ENCODE measurements at places on chromosomes 11 and 22.
A peak's percentile ranks its signal among the peaks of the same experiment; 100 is the strongest.

DNA sequence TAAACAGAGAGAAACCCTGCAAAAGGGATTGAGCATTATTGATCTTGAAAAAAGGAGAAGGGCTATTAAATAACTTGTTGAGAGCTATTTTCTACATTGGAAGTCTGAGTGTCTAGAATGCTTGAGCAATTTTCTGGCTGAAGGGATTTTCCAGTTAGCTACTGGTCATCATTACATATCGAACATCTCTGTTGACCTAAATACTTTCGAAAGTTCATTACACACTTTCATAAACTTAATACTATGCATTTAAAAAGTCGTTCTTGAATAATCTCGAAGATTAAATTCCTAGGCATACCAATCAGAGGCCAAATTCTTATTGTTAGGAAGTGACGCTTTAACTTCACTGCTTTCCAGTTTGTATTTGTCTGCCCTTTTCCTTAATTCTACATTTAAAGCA is 13.7 kb downstream of the ETS1 start:
- DNase-seq: no peak

DNA sequence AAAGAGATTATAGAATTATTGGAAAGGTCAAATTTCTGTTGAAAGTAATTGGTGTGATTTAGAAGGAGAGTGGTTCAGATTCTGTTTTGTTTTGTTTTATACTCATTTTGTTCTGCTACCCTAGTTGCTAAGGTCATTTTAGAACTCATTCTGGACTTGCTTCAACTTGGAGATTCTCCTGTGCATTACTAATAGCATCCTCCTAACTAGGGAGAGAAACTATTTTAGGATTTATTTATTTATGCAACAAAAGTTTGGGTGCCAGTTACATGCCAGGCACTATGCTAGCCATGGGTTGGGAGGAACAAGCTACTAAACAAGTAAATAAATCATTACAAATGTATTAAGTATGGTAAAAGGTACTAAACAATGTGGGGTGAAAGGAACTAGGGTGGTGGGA is 84.0 kb downstream of the YAP1 start:
- DNase-seq: no peak

DNA sequence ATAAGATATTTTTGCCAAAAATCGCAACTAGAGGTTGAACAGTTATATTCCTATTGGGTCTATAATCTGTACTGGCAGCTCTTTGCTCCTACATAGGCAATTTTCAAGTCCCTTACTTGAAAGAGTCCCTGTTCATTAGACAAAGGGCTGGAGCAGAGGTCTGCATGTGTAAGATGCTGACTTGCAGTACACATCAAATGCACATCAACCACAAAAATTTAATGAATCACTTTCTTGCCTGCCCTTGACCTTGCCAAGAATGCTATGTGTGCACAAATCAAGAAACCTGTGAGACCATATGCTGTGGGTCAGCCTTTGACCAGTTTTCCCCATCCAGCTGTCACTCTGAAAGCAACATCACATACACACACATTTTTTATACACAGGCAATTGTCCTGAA is 661.5 kb downstream of the LRRC4C start:
- DNase-seq: no peak

DNA sequence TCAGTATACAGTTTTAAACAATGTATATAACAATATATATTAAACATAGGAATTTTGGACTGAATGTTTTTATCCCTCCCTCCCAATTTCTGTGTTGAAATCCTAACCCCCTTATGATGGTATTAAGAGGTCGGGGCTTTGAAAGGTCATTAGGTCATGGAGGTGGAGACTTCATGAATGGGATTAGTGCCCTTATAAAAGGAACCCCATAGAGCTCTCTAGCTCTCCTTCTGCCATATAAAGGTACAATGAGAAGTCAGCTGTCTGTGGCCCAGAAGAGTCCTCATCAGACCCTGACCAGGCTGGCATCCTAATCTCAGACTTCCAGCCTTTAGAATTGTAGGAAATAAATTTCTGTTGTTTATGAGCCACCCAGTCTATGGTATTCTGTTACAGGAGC is 6.5 kb downstream of the NNMT start:
- no peak for DNase-seq

GRCh38 chr22:49828599-49828965 is 909 bp upstream of the BRD1 start:
- no peak for DNase-seq

DNA sequence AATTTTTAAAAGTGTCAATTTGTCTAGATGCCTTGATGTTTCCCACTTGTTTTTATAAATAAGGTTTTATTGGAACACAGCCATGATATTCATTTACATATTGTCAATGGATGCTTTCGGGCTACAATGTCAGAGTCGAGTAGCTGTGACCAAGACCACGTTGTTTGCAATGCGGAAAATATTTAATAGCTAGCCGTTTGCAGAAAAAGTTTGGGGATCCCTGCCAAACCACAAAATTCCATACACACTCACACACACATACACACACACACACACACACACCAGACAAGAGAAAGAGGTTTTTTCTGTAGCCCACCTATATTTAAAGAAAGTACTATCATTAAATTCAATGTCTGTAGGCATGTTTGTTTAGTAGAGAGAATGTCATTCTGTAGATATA is 58.3 kb downstream of the TYR start:
- DNase-seq: no peak

GRCh38 chr11:128513915-128514681 is 73.3 kb downstream of the ETS1 start:
- no peak for DNase-seq

- no peak for DNase-seq
Measured at GRCh38 chr22:23847310-23847920, 8.6 kb upstream of the DERL3 start.

GRCh38 chr11:30197869-30198268 is 32.9 kb upstream of the FSHB start:
- DNase-seq: no peak

DNA sequence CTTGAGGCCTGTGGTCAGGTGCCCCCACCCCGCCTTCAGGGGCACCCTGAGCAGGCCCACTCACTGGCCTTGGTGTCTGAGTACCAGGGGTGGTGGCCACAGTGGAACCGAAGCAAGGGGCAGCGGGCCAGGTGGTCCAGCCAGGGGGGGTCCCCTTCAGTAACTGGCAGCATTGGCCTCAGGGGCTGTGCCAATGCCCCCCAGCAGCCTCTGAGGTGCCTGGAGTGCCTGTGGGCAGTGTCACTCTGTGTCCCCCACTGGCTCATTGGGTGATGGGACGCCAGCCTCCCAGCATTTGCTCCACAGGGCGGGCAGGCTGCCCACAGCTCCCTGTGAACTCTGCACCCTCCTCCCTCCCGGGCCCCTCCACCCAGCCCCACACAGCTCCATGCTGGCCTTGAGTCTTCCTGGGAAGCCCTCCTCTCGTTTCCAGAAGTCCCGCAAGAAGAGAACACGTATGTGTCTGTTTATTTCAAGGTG is 29.5 kb upstream of the CARS1 start:
- DNase-seq: no peak

DNA sequence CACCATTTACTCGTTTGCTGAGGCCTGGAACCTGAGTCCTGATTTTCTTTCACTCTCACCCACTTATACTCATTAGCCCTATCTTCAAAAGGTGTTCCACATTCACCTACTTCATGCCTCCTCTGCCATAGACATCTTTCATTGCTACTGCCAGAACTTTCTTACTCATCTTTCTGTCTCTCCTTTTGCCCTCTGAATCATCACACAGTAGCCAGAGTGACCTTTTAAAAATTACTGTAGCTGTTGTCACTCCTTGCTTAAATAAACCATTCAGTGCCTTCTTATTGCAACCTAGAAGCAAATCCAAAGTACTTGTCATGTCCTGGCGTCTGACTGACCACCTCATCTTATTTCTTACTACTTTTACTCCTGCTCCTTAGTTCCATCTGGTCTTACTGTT is 38.2 kb downstream of the ATXN10 start:
- DNase-seq: no peak

- DNase-seq: no peak
Measured at GRCh38 chr22:42711895-42712837, 8.5 kb downstream of the A4GALT start.

DNA sequence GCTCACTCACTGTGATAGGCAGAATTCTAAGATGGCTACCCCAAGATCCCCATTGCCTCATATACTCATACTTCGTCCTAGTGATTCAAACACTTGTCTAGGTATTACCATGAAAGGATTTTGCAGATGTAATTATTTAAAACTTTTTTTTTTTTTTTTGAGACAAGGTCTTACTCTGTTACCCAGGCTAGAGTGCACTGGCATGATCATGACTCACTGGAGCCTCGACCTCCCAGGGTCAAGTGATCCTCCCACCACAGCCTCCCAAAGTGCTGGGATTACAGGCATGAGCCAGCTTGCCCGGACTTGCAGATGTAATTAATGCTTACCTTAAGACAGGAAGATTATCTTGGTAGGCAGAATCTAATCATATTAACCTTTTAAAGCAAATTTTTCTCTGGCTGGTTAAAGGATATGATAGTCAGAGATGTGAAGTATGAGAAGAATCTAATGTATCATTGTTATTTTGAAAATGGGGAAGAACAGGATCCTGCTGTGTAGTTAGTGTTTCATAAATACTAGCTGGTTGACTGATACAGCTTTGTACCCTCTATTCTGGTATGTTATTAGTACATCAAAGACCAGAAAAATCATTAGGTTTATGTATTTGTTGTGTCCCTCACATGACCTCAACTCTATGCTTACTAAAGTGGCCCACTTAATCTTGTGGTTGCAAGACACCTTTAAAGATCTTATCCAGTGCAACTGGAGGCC is 35.5 kb downstream of the C2CD3 start:
- DNase-seq: no peak

- no peak for DNase-seq
Measured at GRCh38 chr11:12565406-12565805, 108.8 kb upstream of the TEAD1 start.

DNA sequence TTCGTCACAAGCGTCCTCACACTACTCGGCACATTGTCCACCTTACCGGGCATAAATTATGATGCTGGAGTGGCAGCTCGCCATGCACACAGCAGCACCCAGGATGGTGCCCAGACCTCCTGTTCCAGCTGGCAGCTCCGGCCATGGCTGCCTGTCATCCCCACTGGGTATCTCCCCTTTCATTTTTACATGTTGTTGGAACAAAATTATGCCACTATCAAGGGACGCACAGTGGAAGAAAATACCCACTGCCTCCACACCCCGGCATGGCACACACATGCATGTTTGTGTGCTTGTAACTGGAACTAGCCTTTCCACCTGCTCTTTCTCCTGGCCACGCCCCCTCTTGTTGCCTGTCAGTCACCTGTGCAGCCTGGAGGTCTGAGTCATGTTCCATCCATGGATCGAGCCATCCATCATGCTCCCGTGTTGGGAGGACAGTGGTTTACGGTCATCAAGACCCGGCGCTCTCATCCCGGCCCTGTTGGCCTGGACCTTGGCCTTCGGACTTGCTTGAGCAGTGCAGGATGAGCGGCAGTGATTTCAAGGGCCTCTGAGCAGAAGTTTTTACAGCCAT is 1069.6 kb downstream of the BRD1 start:
- DNase-seq: peak; percentile 7

DNA sequence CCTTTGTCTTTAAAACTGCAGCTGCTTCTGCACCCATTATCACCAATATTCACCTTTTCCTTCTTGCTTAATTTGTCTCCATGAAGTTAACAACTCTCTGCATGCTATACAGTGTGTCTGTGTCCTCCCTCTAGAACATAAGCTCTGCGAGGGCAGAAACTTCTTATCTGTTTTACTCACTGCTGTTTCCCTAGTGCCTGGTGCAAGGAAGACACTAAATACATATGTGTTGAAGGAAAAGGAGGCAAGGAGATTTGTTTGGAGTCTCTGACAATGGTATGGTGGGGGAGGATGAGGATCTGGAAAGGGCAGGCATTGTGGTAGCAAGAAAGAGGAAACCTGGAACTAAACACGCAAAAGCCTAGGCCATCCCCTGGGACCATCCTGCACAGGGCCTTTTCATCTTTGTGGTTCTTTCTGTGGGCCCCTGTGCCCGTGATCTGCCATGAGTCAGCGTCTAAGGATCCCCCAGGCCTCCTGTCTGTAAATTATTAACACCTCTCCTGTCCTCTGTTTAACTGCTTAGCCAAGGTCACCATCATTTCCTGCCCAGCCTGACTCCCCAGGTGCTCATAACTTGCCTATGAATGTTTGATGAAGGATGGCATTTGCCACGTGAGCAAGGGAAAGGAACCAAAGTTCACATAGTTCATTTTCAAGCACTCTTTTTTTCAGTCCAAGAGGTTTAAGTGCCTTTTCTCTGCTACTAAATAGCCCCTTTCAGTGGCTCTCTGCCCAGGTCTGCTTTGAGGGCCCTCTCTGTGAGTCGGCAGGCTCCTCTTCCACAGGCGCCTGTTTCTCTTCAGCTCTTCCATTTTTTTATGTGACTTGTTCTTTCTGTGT is 131.1 kb downstream of the RASSF10 start:
- no peak for DNase-seq

GRCh38 chr11:14388352-14388751 is 29.4 kb upstream of the RRAS2 start:
- DNase-seq: no peak

- DNase-seq: no peak
Measured at GRCh38 chr11:119377112-119377901, 4.2 kb downstream of the USP2 start.

GRCh38 chr11:69863544-69864200 is 44.5 kb upstream of the FGF3 start:
- no peak for DNase-seq

DNA sequence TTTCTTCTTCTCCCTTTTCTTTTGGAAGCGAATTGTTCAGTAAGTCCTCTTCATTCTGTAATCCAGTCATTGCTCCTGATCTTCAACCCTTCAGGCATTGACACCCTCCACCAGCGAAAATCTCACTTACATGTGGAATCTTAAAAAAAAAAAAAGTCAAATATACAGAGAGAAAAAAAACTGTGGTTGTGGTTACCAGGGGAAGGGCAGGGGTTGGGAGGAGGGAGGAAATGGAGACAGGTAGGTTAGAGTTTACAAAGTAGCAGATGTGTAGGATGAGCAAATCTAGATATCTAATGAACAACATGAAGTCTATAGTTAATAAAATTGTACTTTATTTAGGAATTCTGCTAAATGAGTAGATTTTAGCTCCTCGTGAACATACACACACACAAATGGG is 17.7 kb upstream of the TMEM123 start:
- no peak for DNase-seq

- DNase-seq: no peak
Measured at GRCh38 chr11:97982512-97982911, 1038.2 kb upstream of the CNTN5 start.

GRCh38 chr11:28488336-28488735 is 380.1 kb downstream of the METTL15 start:
- DNase-seq: no peak

DNA sequence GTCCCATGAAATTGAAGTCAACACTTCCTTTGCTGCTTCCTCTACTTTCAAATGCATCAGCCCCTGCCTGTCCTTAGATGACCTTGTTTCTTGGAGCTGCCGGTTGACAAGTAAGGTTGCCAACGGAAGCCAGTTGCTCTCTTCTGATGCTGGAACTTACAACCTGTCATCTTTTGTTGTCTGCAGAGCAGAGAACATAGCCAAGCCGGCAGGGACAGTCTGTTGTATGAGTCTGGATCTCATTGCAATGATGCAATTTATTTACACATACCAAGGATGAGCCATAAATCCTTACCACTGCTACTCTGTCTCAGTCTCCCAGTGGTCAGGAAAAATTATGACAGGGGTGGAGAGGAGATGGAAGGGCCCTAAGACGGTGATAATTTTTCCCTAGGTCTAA is 151.4 kb downstream of the BLID start:
- no peak for DNase-seq
